ENCODE measurements at places on chromosomes 13 and 19.

GRCh38 chr13:97224544-97225300 lies 2.6 kb downstream of the MBNL2 start:
- peak; percentile 45 for DNase-seq

DNA sequence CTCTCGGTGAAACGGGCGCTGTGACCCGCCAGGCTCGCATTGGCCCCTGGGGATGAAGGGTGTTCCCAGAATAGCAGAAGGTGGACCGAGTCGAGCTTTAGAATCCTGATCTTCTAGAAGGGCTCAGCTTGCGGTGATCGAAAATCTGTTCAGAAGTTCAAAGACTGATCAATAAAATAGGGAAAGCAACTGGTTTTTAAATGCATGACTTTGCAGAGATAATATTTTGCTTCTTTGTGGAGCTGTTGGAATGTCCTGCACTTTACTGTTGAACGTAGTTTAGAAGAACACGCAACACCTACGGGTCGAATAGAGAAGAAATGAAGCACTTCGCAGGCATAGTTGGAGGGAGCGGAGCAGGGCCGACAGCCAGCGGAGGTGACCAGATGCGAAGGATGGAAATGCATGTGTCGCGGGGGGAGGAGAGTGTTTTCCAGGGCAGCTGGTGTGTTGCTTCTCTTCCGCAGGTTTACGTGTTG lies 766 bp downstream of the CEBPG start:
- DNase-seq, result no peak

- no peak for DNase-seq
These were observed 104.1 kb upstream of the ZNF507 start for GRCh38 chr19:32241306-32241705.

GRCh38 chr13:27960362-27961226 lies 8.5 kb downstream of the CDX2 start:
- DNase-seq, result no peak

- DNase-seq, result no peak
These were observed 44.7 kb downstream of the GARRE1 start for GRCh38 chr19:34298891-34299520.

DNA sequence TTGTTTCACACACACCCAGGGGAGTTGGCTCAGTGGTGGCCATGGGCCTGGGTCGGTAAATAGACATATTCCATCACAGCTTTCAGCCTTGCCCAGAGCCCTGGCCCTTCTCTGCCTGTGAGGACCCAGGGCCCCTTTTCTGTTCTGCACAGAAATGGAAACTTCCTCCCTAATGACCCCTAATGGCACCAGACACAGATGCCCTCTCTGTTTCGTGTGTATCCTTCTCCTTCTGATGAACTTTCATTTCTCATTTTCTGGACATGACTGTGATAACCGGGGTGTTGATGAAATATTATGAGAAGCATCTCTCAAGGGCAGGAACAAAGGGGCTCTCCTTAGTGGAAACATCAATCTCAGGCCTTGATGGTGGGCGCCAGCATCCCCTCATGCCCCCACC lies 12.8 kb downstream of the LILRA1 start:
- DNase-seq, result no peak
